ENCODE measurements at places on chromosomes 11 and 22. TPM values are rescaled to one million over a fixed set of nuclear protein-coding genes. Genes with fewer than 3 reads are reported as not detected.

DNA sequence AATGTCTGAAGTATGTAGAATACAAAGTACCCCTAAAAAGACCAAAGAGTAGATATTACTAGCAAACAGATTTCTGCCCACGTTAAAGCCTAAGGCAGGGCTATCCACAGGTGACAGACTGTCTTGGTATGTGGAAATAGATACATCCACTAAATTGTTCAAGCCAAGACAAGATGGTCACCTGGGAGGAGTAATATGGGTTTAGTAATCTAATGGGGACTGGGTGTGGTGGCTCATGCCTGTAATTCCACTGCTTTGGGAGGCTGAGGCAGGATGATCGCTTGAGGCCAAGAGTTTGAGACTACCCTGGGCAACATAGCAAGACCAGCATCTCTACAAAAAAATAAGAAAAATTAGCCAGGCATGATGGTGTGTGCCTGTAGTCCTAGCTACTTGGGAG lies 7.5 kb downstream of the SGSM3 start:
- DNase-seq = no peak

- peak; percentile 25 for DNase-seq
Measured at GRCh38 chr22:45159652-45160462, 3.9 kb upstream of the NUP50 start.

PATE4 gene
- total RNA-seq = not detected

DNA sequence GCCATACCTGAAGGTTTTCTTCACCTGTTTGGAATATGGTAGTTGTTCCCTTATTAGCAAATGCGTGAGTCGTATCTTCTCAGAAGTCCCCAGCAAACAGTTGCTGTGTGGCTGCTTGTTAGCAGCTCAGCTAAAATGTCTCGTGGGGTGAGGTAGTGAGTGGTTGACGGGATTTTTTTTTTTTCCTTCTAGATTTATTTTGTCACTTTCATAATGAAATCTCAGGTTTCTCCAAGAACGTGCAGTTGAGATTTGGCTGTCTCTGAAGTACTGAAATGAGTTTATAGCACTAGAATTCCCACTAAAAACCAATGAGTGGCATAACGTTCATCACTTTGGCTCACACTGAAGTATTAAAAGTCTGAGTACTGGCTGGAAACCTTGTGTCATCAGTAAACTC lies 16.8 kb downstream of the RCN1 start:
- no peak for DNase-seq

- no peak for DNase-seq
Measured at GRCh38 chr11:102118937-102119336, 8.7 kb downstream of the YAP1 start.

DNA sequence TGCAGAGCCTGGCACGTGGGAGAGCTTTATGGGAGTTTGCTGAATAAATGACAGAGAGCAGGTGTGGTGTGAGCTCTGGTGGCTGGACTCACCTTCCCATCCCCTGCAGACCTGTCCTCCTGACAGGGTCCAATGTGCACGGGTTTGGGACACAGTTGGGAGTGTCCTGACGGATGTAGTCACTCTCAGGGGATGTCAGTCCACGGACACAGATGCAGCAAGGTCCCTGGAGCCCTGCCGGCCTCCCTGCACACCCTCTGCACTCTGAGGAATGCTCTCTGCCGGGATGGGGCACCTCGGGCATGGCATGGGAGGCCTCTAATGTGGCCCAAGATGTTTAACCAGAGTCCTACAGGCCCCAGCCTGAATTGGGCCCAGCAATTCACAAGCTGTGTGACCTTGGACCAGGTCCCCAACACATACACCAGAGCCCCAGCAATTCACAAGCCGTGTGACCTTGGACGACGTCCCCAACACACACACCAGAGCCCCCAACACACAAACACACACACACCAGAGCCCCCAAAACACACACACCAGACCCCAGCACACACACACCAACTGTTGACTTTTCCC lies 30.0 kb upstream of the RFPL3 start:
- no peak for DNase-seq

SLCO2B1 gene
- total RNA-seq = 10.3 TPM

DNA sequence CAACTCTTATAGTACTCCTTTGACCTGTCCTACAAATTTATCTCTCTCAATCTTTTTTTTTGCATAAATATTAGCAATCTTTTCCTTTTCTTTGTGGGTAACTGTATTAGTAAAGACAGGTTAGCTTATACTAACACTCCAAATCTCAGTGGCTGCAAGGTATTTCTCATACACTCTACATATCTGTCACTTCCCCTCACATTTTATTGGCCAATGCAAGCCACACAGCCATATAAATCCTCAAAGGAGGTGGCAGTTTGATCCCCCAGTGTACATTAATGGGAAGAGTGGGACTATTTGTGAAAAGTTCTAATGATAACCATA lies 42.6 kb upstream of the EED start:
- DNase-seq = no peak

GRCh38 chr11:62599901-62600300 lies 1.8 kb downstream of the MTA2 start:
- no peak for DNase-seq

- DNase-seq = no peak
Measured at GRCh38 chr22:39374801-39375200, 24.8 kb upstream of the TAB1 start.

DNA sequence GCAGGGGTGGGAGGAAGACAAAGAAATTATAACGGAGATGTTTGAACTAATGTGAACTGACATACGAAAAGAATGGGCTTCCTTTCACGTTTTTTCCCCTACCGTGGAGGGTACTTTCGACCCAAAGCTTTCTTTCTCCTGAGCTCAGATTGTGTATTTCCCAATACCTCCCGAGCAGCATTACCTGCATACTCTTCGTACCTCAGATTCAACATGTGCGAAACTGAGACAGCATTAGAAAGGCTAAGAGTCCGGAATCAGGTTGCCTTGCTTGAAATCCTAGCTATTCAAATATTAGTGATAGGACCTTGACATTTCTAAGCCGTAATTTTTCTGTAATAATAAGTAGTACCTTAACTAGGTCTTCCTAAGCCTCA lies 778 bp upstream of the PAK1 start:
- DNase-seq = no peak

GRCh38 chr22:38033522-38034277 lies 23.5 kb upstream of the PICK1 start:
- no peak for DNase-seq

DNA sequence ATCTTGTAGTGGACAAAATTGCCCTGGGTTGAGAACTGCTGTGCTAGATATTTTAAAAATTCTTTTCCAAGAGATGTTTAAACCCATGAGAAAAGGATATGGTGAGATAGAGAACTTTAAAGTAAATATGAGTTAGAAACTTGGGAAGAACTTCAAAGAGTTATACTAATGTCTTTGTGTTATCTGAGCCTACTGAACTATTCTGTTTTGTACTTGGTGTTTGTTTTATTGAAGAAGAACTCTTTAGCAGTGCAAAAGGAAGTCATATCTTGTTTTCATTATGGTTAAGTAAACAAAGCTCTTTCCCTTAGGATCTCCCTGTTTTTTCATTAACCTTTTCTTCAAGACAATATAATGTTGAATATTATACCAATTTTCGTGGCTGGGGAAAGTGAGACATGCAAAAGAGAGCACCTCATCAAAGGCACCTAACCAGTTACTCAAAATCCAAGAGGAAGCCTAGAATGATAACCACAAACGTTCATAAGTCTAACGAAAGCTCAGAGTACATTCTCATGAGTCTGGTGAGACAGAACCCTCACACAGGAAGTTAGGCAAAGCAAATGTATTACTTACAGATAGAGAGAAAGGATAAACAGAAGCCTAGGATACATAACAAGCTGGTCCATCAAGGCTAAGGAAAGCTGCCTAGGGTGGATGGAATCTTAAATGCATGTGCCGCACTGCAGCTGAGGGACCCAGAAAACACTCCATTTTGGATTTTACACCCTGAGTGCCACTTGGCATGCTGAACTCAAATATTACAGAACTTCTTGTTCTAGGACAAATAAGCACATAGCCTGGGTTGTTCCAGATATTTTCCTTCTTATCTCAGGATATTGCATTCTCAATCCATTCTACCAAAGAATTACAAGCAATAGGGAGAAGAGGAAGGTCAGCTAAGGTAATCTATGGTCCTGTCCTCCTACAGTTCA lies 112.5 kb upstream of the ANO3 start:
- no peak for DNase-seq

DNA sequence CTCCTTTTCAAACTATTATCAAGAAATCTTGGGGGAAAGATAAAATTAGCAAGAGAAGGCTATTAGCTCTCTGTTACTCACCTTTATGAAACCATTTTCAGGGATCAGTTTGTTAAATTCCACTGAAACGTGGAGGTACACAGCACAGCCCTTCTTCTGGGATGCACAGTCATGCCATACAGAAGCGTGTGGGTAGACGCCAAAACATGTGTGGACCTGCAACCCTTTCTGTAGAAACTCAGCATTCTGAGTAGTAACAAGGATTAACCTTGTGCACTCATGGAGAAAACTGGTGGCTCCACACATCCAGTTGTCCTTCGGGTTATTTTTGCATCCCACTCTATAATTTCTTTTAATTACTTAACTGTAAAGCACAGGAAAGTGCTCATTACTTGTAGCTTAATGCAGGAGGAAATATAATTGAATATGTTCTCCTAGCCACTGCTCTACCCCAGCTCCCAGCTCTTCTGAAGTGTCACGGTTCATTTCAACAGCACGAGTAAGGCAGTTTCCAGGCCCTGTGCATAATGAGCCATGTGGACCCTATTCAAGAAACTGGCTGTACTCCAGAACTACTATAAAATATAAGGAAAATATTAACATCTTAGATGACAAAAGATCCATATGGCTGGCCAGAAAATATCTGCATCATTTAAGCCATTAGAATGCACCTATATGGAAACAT lies 26.1 kb downstream of the BDNF start:
- DNase-seq = no peak

DNA sequence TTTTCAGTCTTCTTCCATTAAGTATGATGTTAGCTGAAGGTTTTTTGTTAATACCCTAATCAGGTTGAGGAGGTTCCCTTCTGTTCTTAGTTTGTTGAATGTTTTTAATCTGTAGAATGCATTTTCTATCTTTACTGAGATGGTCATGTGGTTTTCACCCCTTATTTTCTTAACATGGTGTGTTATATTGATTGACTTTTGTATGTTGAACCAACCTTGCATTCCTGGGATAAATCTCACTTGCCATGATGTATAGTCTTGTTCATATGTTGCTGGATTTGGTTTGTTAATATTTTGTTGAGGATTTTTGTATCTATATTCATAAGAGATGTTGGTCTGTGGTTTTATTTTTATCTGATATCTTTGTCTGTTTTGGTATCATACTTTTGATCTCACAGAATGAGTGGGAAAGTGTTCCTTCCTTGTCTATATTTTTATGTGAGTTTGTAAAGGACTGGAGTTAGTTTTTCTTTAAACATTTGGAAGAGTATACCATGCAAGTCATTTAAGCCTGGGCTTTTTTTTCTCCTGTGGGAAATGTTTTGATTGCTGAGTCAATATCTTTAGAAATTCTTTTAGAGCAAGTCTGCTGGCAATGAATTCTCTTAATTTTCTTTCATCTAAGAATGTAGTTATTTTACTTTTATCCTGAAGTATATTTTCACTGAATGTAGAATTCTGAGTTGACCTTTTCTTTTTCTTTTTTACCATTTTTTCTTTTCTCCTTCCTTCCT lies 5.5 kb upstream of the P4HA3 start:
- DNase-seq = no peak

DNA sequence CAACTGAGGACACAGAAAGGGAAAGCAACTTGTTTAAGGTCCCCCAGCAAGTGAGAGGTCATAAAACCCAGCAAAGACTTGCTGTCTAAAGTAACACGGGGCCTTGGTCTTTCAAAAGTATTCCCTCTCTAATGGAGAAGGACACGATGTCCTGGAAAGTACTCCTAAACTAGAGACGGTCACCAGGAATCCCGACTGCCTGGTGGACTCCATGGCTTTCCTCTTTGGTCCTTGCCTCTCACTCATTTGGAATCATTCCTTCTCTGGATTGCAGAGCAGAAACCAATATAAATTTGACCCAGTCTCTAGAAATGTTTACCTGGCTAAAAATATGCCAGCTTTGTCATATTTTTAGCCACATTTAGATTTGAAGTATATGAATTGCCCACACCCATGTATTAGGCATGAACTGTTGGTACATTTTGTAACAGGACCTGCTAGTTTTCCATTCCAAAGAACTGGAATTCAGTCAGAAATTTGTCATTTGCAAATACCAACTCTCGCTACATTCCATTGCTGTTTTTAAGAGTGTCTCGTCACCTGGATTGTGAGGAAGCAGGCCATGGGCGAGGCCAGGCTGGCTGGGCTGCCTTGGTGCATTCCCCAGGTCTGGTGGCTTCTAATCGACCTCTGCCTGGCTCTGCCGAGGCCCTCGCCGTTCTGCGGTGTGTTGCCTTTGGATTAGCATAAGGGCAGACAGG lies 12.9 kb downstream of the NAV2 start:
- DNase-seq = peak; percentile 29

GRCh38 chr11:93845181-93846092 lies 5.0 kb downstream of the VSTM5 start:
- DNase-seq = no peak

GRCh38 chr22:44026630-44027511 lies 2.8 kb downstream of the PARVB start:
- DNase-seq = peak; percentile 9

DNA sequence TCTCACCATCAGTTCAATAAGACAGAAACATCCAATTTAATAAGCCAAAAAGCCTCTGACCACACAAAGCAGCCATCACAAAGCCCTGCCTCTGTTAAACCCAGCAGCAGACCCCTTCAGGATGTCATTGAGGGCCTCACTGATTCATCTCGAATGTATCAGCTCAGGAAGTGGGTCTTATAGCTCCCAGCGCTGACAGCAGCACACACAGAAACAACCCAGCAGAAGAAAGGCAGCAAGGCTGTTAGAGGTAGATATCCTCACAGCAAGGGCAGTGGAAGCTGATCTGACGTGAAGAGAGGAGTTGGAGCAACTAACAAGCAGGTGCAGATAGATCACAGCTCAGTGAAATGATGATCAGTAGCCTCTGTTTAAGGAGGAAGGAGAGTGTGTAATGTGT lies 86.2 kb upstream of the NCAM1 start:
- DNase-seq = no peak

DEFB131B gene
- not detected for total RNA-seq

GRCh38 chr11:70729949-70730348 lies 331.6 kb downstream of the CTTN start:
- no peak for DNase-seq

DNA sequence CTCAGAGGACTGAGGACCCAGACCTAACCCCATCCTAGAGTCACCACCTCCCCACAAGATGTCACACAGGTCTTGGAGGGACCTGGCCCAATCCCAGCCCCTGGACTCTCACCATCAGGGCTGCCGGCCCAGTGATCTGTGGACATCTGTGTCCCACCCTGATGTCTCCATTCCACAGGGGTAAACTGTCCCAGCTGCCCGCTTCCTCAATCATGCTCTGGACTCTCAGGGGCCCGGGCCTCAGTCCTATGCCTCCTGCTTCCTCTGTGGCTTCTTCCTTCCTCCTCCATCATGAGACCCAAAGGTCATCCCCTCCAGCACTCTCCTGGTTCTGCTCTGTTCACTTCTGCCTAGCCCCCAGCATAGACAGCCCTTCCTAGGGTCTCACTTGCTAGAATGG lies 32.2 kb downstream of the ARAP1 start:
- no peak for DNase-seq

GRCh38 chr22:30170129-30170528 lies 76.4 kb downstream of the LIF start:
- no peak for DNase-seq

GRCh38 chr11:45440111-45440510 lies 154.0 kb upstream of the SYT13 start:
- no peak for DNase-seq

- peak; percentile 75 for DNase-seq
Measured at GRCh38 chr11:76321820-76322524, 59.0 kb downstream of the THAP12 start.

GRCh38 chr11:14700593-14700992 lies 57.0 kb downstream of the PDE3B start:
- no peak for DNase-seq

MAJIN gene
- total RNA-seq = 0.14 TPM
